Stimulated activated CD8-positive, alpha-beta memory T cell treated with anti-CD3 and anti-CD28 coated beads, Interleukin-7, amount 100 ng/mL, for 1 hour (primary cell): ENCODE measurements at places on chromosomes 3 and 15.

DNA sequence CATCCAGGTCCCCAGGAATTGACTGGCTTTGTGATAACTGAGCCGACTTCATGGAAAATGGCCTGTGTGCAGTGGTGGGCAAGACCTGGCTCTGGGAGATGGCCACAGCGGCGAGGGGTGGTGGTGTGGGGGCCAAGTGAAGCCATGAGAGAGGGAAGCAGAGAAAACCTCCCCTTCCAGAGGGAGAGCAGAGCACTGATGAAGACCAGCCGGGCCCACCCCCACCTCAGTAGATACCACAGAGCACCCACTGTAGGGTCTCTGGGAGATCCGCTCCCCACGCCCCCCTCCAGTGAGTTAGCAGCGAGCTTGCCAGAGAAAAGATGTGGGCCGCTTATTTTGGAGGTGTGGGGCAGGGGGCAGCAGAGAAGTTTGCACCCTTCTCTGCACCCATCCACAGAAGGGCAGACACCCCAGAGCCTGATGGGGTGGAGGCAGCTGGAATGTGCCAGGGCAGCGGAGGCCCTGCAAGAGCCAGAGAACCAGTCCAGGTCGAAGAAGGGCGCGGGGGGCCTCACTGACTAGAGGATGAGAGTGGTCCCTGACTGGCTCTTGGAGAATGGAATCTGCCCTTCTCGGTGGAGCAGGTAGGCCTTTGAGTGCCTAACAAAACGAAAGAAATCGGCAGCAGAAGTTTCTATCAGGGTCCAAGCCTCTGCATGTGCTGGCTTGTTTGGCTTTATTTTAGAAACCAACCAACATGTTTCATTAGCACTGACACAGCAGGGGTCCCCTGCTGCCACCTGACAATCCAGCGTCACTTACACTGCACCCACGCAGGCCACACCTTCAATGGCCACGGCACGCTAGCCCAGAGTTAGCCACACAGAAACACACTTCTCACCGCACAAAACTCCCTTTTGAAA lies 28.3 kb downstream of the MELTF start:
- no peak for DNase-seq

DNA sequence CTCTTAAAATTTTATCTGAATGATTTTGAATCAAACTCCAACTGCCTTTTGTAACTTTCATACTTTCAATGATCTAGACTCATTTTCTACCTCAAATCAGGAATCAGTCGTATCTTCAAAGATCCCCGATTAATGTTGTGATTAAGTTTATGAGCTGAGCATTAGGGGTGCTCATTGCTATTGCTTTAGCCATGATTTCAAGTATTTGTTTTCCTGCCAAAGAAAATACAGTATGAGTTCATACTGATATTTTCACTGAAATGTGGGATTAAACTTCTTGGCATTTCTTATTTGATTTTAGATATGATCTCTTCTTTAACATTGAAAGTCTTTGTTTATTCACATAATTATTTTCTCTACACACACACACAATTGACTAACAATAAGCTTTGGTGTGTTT lies 785.6 kb downstream of the NTRK3 start:
- no peak for DNase-seq

- no peak for DNase-seq
These were observed 58.0 kb downstream of the LINGO1 start for GRCh38 chr15:77574521-77575202.

- DNase-seq: no peak
These were observed 63.1 kb downstream of the LPP start for GRCh38 chr3:188217011-188217463.

- DNase-seq: no peak
These were observed 8.4 kb downstream of the MITF start for GRCh38 chr3:69747511-69748258.

DNA sequence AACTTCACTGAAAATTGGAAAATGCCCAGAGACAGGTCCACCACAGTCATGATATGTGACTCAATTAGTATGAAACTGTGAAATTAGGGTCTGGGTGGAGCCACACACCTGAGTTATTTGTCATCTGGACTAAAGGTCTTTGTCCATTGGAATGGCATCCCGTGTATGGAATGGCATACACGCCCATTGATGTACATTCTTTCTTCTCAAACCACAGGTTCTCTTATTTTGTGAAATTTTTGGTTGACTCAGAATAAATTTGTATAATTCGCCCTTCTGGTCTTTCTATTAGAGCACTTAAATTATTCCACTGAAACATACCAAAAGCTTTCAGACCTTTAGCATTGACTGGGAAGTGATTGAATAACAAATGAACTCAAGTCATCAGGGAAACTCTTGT lies 66.8 kb upstream of the UBE2E1 start:
- no peak for DNase-seq

DNA sequence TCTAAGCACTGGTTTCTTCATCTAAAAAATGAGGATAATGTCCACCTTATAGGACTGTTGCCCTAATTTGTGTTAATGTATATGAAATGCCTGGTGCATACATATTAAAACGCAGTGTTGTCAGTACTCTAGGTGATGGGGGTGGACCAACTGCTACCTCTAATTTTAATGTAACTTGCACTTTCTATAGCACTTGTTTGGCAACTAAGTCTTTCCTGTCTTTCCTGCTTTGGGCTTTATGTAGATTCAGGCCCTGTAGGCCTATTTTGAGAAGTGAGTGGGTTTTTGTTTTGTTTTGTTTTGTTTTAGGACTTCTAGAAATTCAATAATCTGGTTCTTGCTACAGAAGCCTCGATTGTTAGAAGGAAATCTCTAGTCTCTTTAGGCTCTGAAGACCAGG lies 21.2 kb downstream of the SLC7A14 start:
- DNase-seq: no peak

GRCh38 chr3:55309336-55309735 lies 177.8 kb downstream of the WNT5A start:
- DNase-seq: no peak

GRCh38 chr3:129507181-129507831 lies 21.1 kb upstream of the RHO start:
- no peak for DNase-seq

GRCh38 chr3:52529376-52530333 lies 4.0 kb downstream of the NT5DC2 start:
- DNase-seq: no peak

DNA sequence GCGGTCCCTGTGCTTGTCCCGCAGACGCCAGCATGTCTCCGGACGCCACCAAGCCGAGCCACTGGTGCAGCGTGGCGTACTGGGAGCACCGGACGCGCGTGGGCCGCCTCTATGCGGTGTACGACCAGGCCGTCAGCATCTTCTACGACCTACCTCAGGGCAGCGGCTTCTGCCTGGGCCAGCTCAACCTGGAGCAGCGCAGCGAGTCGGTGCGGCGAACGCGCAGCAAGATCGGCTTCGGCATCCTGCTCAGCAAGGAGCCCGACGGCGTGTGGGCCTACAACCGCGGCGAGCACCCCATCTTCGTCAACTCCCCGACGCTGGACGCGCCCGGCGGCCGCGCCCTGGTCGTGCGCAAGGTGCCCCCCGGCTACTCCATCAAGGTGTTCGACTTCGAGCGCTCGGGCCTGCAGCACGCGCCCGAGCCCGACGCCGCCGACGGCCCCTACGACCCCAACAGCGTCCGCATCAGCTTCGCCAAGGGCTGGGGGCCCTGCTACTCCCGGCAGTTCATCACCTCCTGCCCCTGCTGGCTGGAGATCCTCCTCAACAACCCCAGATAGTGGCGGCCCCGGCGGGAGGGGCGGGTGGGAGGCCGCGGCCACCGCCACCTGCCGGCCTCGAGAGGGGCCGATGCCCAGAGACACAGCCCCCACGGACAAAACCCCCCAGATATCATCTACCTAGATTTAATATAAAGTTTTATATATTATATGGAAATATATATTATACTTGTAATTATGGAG lies 79.1 kb downstream of the SMAD6 start:
- no peak for DNase-seq

- DNase-seq: no peak
These were observed 100.8 kb upstream of the MME start for GRCh38 chr3:154979331-154979730.

GRCh38 chr15:71651750-71652186 lies 158.6 kb upstream of the NR2E3 start:
- DNase-seq: no peak

GRCh38 chr3:63228677-63229076 lies 49.4 kb upstream of the SYNPR start:
- no peak for DNase-seq

GRCh38 chr3:61701011-61701410 lies 139.6 kb downstream of the PTPRG start:
- no peak for DNase-seq

- DNase-seq: peak; percentile 53
These were observed 42.9 kb downstream of the TBC1D2B start for GRCh38 chr15:78034495-78035191.

GRCh38 chr15:38514601-38515000 lies 50.0 kb downstream of the RASGRP1 start:
- DNase-seq: no peak

DNA sequence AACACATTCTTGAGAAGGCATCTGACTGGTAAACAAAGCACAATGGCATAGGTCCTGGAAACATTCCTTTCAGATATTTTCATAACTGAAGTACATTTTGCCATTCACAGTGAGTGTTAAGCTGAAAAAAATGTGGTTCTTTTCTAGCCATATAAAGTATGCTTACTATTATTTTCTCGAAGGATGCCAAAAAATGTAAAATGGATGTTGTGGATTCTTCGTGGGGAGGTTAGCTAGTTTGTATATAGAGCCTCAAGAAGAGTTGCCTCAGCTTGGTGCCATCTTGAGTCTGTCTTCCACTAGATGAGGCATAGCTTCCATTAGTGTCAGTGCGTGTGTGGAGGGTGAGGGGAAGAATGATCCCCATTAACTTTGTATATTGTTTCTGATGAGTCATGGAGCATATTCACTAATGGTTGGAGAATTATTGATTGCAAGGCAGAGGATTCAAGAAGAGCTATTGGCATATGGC lies 4.1 kb downstream of the MBNL1 start:
- no peak for DNase-seq

GRCh38 chr15:45641999-45642932 lies 7.4 kb downstream of the SQOR start:
- DNase-seq: no peak

DNA sequence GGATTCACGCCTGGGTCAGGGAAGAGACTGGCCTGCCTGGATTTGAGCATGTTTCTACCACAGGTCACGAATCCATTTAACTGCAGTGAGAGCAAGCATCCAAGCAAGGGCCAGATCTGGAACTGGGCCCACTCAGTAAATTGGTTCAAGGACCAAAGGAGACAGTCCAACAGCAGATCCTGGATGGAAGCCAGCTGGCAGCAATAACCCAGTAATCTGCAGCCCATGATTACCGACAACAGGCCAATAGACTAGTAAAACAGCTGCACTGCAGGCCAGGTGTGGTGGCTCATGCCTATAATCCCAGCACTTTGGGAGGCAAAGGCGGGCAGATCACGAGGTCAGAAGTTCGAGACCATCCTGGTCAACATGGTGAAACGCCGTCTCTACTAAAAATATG lies 11.8 kb downstream of the SAMD7 start:
- DNase-seq: no peak

DNA sequence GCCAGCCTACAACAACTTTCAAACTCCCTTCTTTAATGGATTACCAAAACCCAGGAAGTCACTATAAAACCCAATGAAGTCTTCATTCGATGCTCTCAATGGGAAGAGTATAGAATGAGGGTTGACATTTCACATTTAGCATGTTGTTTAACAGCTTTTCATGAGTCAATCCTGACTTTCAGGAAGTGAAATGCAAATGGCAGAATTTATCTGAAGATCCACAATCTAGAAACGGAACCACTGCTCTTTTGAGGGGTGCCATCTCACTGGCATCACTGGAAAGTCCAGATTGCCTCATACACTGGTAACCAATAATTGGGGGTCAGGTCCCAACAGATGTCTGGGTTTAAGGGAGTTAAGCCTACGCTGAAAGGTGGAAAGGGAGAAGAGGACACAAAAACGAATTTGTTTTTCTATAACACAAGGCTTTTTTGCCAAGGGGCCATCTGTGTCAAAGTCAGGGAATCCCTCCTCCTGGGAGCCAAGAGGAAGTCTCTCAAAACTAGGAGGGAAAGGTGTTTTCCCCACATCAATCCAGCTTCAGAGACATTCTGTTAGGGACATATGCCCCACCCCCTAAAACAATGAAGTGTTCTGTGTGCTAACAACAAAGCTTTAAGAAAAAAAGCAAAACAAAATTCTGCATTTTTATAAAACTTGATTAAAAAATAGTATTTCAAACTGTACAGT lies 12.0 kb upstream of the ATP1B3 start:
- DNase-seq: no peak

GRCh38 chr15:90337256-90337655 lies 14.8 kb upstream of the ZNF774 start:
- no peak for DNase-seq

DNA sequence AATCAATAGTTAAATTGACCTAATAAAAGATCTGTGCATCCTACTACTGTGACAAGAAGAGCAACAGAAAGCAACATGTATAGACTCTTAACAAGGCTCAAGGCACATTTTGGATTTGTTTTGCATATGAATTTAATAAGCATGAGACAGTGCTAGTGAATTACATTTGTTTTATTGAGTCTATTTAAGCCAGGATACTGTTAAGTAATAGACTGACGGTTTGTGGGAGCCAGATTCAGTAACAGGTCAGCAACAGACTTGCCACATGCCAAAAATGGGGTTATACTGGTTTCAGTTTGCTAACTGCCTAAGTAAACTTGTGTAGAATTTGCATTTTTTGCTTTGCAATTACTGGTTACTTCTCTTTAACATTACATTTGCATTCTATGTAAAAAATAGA lies 54.0 kb downstream of the MBNL1 start:
- no peak for DNase-seq

DNA sequence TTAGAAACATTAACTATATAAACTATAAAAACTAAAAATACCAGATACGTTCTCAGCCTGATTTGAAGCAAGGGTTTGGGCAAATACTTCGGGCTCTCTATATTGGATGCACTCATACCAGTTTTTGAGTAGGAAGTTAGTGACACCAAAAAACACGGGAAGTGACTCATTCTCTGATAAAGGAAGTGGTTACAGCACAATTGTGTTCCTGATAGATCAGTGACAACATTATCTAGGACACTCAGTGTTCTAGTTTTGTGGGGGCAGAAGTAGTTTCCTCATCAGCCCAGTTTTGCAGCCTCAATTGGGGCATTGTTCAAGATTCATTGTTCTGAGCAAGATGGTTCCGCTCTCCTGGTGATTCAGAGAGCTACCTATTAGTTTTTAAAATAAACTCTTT lies 469.6 kb upstream of the DPPA4 start:
- no peak for DNase-seq

GRCh38 chr3:10041034-10041433 lies 14.8 kb downstream of the FANCD2 start:
- DNase-seq: no peak

DNA sequence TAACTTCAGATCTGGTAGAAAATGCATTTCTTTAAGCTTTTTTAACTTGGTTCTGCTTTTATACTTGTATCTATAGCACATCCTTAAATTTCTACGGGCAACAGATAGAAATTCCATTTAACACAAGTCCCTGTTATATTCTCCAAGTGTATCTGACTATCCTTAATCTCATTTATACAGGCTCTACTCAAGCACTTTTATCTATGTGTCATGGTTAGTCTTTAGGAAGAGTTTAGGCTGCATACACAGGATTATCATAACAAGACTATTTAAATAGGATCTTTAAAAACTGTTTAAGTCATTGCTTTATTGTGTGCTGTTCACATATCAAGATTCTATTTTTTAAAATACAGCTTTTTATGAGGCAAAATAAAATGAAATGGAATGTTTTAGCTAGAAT lies 52.7 kb downstream of the SETD5 start:
- no peak for DNase-seq
